Upper lobe of left lung (tissue), 6 donors: ENCODE measurements at places on chromosomes 2 and 18.

DNA sequence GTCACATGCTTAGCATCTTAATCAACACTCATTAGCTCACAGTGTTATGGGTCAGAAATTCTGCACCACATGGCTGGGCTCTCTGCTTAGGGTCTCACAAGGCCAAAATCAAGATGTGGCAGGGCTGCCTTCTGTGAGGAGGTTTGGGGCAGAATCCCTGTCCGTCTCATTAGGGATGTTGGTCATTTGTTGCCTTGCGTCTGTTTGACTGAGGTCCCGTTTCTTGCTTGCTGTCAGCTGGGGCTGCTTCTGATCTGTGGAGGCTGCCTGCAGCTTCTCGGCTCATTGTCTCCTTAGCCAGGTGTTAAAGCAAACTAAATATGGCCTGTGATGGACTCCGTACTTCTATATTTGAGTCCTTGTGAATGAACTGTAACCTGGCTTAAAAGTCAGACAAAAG lies 146.5 kb downstream of the NDUFA10 start:
- no peak for DNase-seq

DNA sequence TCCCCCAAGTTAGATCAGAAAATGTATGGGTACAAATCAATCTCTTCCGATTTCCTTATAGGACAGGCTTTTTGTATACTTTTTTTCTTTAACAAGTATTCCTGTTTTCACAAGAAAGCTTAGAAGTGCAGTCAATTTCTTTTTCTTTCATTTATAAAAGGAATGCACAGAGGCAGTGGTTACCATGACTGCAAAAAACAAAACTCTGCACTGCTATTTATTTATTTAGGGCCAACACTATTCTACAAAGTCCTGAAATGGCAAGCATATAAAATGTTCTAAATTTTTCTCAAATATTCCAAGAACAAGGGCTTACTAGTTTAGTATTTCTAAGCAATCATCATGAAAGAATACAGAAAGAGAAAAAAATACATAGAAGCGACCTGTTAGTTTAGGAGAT lies 22.2 kb downstream of the ATAD2B start:
- DNase-seq, result no peak

DNA sequence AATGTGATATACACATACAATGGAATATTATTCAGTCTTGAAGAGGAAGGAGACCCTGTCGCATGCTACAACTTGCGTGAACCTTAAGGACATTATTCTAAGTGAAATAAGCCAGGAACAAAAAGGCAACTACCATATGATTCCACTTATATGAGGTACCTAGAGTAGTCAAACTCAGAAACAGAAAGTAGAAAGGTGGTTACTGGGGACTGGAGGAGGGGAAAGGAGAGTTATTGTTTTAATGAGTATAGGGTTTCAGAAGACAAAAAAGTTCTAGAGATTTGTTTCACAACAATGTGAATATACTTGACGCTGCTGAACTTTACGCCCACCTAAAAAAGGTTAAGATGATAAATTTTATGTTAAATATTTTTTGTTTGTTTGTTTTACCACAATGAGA lies 47.0 kb downstream of the CXCR4 start:
- DNase-seq, result no peak

GRCh38 chr2:189561371-189562038 lies 19.1 kb downstream of the SLC40A1 start:
- DNase-seq, result no peak

DNA sequence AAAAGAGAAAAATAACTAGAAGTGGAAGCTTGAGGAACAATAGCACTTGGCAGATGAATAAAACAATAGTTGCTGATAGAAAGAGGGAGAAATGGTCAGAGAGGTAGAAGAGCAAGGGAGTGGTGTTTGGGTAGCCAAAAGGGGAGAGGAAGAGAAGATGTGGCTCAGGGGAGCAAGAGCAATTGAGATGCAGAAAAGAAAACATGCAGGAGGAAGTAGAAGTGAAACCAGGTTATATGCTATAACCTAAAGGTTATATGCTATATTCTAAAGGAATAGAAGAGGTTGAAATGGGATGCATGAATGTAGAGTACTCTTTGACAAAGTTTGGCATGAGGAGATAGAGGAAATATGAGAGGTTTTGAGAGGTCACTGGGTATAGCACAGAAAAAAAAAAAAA lies 759.5 kb downstream of the SATB2 start:
- no peak for DNase-seq

- no peak for DNase-seq
Measured at GRCh38 chr2:130391872-130392670, 36.2 kb downstream of the PTPN18 start.

- DNase-seq, result no peak
Measured at GRCh38 chr2:86785456-86785855, 5.3 kb downstream of the CD8A start.

- no peak for DNase-seq
Measured at GRCh38 chr2:189095101-189095500, 84.5 kb downstream of the COL5A2 start.

GRCh38 chr2:239666855-239667376 lies 266.1 kb upstream of the HDAC4 start:
- no peak for DNase-seq

- no peak for DNase-seq
Measured at GRCh38 chr18:69897397-69898108, 50.1 kb downstream of the CD226 start.

GRCh38 chr2:200809506-200810251 lies 2.0 kb upstream of the BZW1 start:
- no peak for DNase-seq

DNA sequence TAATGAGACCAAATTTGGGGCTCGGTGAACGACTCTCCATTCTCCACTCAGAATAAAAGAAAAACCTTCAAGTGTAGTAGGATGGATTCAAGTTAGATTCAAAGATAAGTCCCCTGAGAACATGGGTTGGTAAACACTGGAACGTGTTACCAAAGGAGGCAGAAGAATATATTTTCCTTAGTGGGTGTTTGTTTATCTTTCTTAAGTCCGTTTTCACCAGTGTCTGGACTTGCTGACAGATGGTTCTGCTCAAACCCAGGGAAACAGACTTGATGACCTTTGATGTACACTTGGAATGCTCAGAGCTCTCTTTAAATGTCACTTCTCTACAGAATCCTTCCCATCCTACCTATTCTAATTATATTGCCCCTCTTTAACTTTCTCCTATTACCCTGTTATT lies 310.3 kb upstream of the ZNF521 start:
- no peak for DNase-seq

GRCh38 chr2:136957044-136957443 lies 191.7 kb downstream of the THSD7B start:
- DNase-seq, result no peak

DNA sequence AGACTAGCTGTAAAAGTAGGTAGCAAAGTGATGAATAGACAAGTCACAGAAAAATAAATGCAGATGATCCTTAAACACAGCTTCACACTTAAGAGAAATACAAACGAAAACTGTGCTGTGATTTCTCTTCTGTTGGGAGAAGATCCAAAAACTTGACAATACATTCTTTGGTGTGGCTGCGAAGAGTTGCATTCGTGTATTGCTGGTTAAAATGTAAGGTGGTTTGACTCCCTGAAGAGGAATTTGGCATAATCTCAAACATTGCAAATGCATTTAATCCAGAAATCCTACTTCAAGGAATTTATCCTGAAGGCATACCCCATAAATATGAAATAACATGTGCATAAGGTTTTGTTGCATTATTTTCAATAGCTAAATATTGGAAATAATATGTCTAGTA lies 7.1 kb downstream of the CCNYL1 start:
- DNase-seq, result no peak

DNA sequence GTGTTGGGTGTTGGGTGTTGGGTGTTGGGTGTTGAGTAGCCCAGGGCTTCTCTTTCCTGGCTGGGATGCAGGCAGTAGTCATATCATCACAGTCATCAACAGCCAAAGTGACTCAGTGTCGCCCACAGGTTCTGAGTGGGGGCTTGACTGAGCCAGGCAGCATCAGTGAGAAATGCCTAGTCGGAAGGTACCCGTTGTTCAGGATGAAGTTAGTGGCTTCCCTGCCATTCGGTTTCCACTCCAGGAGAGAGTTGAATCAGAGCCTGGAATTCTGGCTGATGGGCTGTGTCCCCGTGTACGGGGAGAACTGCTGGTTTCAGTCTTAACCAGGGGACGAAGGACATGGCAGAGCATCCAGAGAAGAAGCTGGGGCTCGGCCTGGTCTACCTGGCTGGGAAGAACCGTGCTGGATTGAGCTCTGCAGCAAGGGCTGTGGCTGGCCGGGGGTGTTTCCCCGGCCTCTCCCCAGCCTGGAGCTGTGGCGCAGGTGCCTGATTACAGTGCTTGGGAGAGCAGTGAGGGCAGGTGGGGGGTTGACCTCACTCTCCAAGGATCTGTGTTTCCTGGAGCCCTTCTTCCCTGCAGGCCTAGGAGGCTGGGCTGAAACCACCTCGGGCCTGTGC lies 49.4 kb downstream of the AGAP1 start:
- DNase-seq, result no peak

- no peak for DNase-seq
Measured at GRCh38 chr2:236643480-236643879, 73.9 kb downstream of the ACKR3 start.

DNA sequence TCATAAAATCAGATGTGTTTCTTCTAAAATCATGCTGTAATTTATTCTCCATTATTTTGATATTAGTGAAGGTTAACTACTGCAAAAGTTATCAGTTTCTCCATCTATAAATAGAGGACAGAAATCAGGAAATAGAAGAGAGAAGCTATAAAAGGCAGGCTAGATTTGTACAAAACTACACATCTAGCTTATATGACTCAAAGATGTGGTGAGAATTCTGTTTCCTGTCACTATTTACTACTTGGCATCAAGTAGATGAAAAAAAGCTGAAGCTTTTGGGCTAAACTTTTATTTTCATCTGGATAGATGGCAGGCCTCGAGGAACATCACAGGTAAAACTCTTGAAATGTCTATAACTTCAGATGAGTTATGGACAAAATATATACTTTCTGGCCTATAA lies 49.8 kb upstream of the NAB1 start:
- no peak for DNase-seq

DNA sequence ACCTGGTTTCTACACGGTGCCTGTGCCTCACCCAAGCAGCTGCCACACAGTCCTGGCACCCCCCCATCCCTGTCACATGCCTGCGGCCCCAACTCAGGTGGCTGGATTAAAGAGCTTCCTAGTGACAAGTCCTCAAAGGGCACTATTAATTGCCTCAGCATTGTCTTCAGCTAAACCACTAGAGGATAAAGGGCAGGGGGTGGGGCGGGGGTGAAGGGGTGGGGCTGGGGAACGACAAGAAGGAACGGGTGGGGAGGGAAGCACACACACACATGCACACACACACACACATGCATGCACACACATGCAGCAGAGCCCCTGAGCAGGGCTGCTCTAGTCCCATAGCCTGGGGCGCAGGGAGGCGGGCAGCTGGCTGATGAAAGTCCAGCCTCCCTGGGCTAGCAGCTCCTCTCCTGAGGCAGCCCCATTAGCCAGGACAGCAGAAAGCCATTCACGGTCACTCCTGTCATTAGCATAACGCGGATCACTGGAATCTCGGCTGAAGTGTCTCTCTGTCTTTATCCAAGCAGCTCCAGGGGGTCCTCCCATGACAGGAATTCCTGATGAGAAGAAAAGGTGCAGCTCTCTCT lies 7.4 kb upstream of the TEX261 start:
- DNase-seq, result no peak

DNA sequence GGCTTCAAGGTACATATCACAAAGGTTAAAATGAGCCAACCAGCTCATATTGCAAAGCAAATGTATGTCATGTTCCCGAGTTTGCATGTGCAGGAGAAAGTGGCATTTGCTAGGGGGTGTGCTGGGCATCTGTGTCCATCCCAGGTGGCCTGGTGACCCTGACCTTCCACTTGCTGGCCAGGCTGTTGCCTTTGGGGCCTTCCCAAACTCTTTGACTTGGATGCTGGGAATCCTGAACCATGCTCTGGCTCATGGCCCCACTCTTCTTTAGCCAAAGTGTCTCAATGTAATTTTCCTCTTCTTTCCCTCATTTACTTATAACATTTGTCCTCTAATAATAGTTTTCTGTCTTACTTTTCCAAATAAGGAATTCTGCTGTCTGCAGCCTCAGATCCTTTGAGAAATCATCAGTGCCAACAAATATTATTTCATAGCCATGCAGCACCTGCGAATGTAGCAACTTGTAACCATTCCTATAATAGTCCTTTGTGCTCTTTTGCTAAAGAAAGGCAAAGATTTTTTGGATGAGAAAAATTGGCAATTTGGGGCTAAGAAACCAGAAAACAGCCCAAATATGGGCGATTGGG lies 64.2 kb downstream of the MTCL1 start:
- DNase-seq, result no peak

DNA sequence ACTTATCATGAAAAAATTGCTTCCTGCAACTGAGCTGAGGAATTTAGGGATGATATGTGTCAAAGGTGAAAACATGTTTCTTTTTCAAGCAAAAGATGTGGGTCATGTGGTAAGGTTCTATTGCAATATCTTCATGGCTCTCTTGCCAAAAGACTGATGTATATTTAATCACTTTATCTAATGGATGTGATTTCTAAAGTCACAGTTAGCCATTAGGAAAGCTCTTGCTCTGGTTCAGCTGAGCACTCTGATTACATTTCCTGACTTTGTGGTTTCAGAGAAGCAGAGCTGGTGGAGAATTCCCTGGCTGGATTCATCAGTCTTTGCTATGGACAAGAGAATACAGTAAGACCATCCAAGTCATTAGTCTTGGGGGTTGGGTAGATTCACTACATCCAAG lies 24.4 kb downstream of the SCN9A start:
- no peak for DNase-seq

GRCh38 chr18:64037812-64038414 lies 68.0 kb downstream of the SERPINB8 start:
- no peak for DNase-seq

DNA sequence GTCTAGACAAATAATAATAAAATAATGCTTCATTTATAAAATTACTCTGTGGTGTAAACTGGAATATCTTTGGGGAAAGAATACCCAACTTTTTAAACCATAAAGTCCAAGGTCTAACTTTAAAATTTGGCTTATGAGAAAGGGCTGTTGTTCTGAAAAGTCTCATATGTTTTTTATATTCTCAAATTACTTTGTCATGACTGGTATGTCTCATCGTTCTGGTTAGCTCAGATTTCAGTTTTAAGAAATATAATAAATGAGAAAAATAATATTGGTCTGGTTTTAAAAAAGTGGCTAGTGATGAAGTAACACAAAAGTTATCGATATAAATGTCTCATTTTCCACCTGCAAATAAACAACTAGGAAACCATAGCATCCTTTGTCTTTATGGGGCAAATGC lies 1658.1 kb downstream of the LRP1B start:
- no peak for DNase-seq

DNA sequence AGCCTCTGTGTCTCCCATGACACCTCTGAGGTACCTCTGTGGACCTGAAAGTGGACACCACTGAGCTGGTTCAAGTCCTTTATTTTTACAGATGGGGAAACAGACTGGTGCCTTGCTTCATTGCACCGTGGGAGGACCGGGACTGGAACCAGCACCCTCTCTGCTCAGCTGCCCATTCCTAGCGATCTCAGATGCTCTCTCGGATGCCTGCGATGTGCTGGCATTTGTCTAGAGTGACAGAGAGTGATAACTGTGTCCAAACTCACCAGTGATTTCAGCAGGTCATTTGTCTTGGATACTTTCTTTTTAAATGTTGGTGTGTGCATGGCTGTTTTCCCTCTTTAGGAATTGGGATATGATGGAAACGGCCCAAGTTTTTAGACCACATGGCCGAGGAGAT lies 30.1 kb upstream of the LYPD6B start:
- no peak for DNase-seq
